ENCODE measurements at places on chromosomes 16 and 17.

DNA sequence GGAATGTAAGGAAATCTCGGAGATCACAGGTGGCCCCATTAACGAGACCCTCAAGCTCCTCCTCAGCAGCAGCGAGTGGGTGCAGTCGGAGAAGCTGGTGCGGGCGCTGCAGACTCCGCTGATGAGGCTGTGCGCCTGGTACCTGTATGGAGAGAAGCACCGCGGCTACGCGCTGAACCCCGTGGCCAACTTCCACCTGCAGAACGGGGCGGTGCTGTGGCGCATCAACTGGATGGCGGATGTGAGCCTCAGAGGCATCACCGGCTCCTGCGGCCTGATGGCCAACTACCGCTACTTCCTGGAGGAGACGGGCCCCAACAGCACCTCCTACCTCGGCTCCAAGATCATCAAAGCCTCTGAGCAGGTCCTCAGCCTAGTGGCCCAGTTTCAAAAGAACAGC is 16.2 kb downstream of the MLYCD start:
- DNase-seq = no peak

GRCh38 chr16:49524216-49524946 is 150.8 kb downstream of the C16orf78 start:
- no peak for DNase-seq

DNA sequence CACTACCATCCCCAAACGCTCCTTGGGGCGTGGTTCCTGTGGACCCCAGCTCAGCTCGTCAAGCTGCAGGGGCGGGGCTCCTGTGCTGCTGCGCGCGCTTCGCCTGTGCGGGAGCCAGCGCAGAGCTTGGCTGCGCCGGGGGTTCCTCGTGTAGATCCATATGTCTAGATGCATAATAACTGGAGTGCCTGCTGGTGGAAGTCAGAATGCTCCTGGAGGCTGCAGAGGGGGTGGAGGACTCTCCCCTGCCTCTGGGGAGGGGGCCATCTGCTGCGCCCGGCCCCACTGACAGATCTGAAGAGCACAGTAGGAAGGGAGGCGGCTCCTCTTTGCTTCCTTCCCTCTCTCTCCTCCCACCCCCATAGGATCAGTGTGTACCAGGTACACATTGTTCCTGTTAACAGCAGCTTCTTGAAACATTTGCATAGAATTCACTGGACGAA is 4.6 kb downstream of the RASD1 start:
- DNase-seq = no peak

DNA sequence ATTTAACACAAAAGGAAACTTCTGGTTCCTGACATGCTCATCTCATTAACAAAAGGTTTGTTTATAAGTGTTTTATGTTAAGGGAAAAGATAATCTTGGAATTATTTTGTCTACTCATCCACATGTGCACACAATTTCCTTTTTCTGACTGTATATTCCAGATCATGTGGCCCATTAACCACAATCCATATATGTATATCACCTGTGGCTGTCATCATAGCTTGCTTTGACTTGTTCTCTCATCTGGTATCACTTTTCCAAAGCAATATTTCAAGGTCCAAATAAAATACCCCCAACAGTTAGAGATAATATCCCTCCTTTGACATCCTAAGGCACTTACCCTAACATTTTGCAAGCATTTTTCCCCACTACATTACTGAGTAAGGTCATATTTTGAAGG is 856.1 kb downstream of the CDH11 start:
- no peak for DNase-seq

DNA sequence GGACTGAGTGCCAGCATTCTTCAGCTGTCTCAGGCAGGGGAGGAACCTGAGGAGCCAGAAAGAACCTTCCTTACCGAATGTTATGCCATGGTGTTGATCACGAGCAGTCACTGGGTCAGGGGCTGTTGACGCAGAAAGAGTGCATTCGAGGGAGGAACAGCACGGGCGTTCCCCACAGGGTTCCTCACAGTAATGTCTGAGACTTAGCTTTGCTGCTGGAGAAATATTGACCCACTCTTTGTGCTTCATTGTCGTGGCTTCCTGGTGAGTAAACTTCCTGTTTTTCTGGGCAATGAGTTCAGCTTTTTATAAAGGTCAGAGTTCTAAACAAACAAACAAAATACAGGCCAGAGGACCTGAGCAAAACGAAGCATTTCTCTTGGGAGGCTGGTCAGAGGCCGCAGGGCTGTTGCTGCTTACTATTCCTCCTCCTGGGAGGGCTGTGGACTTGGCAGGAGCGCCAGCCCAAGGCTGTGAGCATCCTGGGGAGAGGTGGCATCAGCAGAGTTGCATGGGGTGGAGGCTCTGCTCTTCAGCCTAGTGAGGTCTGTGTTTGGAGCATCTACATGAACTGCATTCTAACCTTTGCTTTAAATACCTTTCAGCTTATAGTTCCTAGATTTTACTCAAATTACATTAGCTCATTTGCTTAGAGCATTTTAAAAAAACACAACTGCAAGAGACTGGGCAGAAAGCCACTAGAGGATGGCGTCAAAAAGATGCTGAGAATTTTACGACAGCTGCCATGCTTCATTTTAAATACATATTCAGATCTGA is 143.1 kb upstream of the CACNG5 start:
- DNase-seq = peak; percentile 37

GRCh38 chr17:79777120-79777893 is 641 bp upstream of the CBX2 start:
- peak; percentile 66 for DNase-seq

DNA sequence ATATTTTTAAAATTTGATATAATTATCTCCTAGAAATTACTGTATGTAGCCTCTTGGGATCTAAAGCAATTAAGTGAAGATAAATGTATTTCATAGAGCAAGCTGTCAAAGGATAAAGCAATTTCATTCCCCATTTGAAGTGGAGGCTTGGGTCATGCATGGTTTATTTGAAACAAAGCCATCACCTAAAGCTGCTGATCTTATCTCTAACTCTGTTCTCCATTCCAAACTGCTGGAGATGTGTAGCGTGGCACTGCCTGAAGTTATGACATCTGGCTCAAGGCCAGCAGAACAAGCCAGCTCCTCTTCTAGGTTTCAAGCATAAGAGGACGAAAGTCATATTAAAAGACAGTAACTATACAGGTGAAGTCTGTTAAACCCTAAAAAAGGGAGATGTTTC is 83.9 kb downstream of the HIC1 start:
- no peak for DNase-seq

DNA sequence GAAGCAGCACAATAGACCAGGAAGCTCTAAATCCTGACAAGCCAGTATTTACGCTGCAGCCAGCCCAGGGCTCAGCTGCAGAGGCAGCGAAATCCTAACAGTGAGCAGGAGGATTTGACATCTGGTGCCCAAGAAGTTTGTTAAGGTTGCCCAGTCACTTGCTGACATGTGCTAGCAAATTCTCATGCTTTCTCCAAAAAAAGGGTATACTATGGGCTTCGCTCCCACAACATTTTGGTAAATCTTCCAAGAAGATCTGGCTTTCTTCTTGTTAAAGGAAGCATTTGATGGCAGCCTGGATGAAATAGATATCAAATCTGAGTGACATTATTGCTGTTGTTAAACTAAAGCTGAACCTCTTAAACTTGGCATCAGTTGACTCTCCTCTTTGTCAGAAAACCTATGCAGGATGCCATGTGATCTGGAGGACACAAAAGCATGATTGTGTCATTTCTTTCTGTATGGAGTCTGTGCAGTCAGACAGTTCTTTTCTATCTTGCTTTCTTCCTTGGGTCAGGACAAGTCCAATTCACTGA is 949.7 kb upstream of the RBFOX1 start:
- DNase-seq = no peak

DNA sequence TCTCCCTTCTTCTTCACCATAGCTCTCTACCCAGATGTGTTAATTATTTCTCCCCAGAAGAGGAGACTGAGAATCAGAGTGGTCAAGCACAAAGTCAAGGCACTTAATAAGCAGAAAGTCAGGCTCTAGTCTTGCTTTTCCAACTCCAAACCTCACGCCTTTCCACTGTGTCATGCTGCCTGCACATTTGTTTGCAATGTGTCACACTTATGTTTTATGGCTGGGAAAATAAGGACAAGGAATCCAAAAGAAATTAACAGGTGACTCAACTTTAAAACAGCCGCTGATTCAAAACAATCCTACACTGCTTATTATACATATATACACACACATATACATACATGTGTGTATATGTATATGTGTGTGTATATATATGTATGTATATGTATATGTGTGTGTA is 255.7 kb upstream of the DYNLRB2 start:
- no peak for DNase-seq

- no peak for DNase-seq
These were observed 36.7 kb downstream of the CCDC57 start for GRCh38 chr17:82175951-82176350.

DNA sequence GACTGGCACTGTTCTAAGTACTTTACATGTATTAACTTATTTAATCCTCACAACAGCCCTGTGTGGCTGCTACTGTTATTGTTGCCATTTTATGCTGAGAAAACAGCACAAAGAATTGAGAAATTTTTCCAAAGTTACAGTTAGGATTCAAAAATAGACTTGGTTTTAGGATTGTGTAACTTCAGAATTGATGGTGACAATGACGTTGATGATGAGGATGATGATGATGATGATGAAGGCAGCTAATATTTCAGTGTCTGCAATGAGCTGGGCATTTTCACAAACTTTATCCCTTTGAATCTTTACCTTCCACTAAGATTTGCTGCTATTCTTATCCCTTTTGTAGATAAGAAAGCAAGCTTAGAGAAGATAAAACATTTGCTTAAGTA is 22.1 kb downstream of the PRKCB start:
- DNase-seq = no peak

GRCh38 chr16:67115639-67116038 is 5.9 kb downstream of the PHAF1 start:
- no peak for DNase-seq

- DNase-seq = no peak
These were observed 3.5 kb downstream of the MARVELD3 start for GRCh38 chr16:71629278-71630016.

GRCh38 chr16:57012353-57012752 is 23.0 kb downstream of the NLRC5 start:
- DNase-seq = no peak

DNA sequence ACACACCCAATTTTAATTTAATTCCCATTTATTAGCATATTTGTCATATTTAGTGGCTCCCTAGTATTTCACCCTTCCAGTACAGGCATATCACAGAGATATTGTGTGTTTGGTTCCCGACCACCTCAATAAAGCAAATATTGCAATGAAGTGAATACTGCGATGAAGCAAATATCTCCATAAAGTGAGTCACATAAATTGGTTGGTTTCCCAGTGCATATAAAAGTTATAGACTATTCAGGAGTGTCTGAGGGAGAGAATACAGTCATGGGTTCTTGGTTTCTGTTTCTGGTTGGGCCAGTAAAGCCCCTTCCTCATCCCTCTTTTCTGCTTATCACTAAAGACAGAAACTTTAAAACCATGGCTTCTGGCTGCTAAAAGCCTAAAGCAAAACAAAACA is 295.4 kb upstream of the AXIN2 start:
- DNase-seq = no peak

DNA sequence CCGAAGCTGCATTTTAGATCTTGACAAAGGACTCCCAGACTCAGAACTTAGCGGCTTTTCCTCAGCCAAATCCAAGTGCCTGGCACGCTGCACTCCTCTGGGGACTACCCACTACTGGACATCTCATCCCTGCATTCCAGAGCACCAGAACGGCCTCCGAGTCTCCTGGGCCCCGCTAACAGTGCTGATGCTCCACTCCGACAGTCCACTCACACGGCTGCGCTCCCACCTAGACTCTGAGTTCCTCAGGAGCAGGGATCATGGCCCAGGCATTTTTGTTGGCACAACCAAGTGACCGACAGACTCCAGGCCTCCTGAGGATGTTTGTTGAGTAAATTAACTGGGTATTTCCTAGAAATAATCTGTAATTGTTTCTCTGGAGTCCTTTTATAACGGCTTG is 79.1 kb downstream of the NDEL1 start:
- no peak for DNase-seq

DNA sequence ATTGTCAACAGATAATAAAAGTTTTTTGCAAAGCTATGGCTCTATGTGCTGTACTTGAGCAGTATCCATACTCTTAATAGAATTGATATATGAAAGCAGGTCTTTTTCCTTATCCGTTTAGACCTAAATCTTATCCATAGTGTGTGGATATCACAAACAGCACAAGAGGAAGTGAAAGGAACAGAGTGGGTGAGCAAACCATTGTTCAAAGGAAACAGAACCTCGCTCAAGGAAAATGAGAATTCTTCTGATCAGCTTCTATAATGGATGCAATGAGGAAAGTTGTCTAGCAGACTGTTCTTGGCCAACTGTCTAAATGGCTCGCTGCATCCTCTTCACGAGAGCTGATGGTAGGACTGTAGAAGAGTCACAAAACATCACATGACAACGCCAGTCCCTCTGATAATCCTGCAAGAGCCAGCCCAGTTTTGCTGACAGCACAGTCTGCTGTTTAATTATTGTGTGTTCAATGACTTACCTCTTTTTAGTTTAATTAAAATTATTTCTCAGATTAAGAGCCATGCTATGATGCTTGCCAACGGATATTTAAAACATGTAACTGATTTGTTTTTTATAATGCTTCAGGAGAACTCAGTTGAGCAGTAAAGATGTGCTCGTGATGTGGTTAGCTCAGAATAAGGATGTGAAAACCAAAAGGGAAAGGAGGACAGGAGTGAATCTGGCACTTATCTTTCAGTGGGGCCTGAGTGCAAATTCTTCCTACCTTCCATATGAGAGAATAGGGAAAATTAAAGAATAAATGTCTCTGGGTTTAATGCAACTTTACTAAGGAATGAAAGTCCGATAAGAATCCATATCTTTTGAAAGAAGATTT is 38.5 kb downstream of the WWOX start:
- DNase-seq = no peak

DNA sequence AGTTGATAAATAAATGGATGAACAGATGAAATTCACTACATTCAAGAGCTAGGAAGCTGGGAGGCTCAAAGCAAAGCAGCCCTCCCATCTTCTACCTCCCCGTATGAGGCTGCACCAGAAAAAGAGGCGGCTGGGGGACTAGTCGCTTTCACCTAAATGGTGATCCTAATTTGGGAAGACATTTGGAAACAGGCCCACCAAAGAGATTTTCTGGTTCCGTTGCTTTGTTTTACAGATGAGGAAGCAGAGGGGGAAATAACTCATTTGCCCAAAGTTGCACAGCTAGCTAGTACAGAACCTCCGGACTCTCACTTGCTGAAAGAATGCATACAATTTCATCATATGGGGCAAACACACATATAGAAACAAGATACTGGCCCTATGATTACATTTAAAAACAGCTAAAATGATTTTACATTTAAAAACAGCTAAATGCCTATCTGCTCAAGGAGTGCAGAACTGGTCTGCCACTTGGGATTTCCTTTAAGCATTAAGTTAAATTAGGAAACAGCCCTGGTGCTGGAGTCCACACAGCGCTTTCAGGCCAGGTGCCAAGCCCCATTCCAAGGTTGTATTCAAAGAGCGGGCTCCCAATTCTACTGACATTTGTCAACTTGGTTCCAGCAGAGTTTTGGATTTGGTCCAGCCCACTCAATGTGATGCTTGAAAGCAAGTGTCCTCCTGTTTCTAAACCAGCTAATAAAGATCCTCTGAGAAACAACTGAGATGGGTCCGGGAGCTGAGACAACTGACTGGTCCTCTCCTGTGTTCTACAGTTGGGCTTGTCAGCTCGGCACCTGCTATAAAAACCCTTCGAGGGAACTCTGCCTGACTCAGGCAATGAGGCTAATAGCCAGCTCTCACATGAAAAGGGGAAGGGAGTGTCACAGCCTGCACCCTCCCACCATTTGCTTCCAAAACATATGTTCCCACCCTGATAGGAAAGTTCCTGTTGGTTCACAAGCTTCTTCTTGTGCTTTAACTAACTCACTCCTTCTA is 11.7 kb downstream of the ERN1 start:
- no peak for DNase-seq

- no peak for DNase-seq
These were observed 190.6 kb upstream of the HS3ST3A1 start for GRCh38 chr17:13792314-13792713.

GRCh38 chr17:38735161-38735997 is 5.2 kb downstream of the CISD3 start:
- DNase-seq = peak; percentile 82

All from CD8-positive, alpha-beta T cell (primary cell).